Stimulated activated CD4-positive, alpha-beta T cell treated with anti-CD3 and anti-CD28 coated beads, Interleukin-1b, Interleukin-23, amount 100 ng/mL, for 4 hours (primary cell): ENCODE measurements at places on chromosomes 16 and 17.
A peak's percentile ranks its signal among the peaks of the same experiment; 100 is the strongest.

DNA sequence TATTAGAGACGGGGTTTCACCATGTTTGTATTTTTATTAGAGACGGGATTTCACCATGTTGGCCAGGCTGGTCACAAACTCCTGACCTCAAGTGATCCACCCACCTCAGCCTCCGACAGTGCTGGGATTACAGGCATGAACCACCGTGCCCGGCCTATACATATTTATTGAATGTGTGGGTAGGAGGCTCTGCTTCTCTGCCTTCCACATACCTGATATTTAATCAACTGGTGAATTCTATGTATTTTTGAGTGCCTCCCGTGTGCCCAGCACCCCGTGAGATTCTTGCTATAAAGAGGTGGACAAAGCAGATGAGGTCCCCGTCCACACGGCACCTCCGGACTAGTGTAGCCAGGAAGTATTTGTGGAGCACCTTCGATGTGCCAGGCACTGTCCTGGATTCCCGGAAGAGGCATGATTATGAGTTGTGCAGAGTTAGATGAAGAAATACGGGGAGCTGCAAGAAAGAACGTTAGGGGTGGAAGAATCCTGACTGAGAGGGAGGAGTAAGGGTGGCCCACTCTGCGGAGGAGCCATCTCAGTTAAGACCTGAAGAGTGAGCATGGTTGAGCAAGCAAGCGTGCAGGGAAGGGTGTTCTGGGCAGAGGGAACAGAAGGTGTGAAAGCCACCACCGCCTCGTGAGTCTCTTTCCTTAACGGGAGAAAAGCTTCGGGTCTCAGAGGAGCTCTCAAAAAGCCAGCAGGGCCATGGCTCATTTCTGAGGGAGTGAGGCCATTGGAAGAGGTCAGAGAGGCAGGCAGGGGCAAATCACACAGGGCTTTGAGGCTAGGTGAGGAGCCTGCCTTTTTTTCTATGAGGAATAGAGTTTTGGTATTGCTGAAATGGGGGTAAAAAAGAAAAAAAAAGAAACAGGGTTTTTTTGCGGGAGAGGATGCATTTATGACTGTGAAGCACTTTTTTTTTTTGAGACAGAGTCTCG, 21.2 kb downstream of the CRISPLD2 start:
- no peak for DNase-seq

- no peak for DNase-seq
Measured at GRCh38 chr16:64116151-64116550, 1005.7 kb downstream of the CDH11 start.

DNA sequence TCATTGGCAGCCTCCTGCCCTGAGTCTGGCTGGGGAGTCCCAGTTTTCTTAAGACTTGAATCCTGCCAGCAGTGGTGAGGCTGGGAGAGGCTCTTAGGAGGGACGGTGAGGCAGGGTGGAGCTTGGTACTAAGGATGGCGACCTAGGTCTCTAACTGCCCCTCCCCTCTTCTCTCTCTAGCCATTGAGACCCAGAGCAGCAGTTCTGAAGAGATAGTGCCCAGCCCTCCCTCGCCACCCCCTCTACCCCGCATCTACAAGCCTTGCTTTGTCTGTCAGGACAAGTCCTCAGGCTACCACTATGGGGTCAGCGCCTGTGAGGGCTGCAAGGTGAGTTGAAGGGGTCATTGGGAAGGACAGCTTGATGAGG, 16.4 kb downstream of the GJD3 start:
- DNase-seq, result no peak

- DNase-seq, result no peak
Measured at GRCh38 chr17:57906910-57907309, 48.3 kb downstream of the CUEDC1 start.

DNA sequence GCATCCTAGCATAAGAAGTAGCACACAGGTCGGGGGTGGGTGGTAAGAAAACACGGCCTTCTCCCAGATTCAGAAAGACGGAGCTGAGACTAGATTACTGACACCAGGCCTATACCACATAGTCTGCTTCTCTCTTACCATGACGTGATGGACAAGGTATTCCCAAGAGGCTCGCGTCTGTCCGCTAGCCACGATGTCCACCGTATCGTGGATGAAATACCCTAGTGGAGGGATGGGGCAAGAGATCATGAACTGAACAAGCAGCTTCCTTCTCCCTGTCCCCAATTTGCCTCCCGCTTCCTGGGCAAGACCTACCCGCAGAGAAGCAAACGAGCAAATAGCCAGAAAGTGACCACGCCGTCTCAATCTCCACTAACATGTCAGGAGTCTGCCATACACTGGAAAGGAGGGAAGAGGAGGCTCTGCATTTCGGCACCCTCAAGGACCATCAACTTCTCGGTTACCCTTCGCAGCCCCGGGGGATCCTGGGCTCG, 820 bp downstream of the TLCD1 start:
- no peak for DNase-seq

GRCh38 chr17:45160447-45161287, 1.0 kb upstream of the HEXIM2 start:
- DNase-seq, result peak; percentile 48

DNA sequence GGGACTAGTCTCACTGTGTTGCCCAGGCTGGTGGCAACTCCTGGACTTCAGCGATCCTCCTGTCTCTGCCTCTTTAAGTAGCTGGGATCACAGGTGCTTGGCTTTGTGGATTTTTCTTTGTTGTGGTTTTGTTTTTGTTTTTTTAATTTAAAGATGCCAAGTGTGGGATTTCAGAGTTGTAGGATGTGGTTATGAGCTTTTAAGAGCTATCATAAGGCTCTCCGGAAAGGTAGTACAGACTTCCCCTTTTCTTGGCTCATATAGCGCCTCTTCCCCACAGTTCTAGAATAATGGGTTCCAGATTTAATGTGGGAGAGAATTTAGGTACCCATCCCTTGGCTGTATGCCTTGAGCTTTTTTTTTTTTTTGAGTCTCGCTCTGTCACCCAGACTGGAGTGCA, 17.1 kb downstream of the AKAP1 start:
- no peak for DNase-seq

GRCh38 chr17:55421179-55421934, at the start of gene MMD:
MMD (minus strand) TSS chr17:55421835; CDS start chr17:55421695, 140 bp downstream.
- no peak for DNase-seq

GRCh38 chr16:85253084-85253941, 141.0 kb upstream of the CIBAR2 start:
- peak; percentile 63 for DNase-seq
